ENCODE measurements at places on chromosomes 12 and 14. TPM values are rescaled to one million over a fixed set of nuclear protein-coding genes. Genes with fewer than 3 reads are reported as not detected.

GRCh38 chr12:64099397-64099796, 122.7 kb downstream of the KICS2 start:
- no peak for DNase-seq

The PSMB11 gene
- total RNA-seq: not detected

DNA sequence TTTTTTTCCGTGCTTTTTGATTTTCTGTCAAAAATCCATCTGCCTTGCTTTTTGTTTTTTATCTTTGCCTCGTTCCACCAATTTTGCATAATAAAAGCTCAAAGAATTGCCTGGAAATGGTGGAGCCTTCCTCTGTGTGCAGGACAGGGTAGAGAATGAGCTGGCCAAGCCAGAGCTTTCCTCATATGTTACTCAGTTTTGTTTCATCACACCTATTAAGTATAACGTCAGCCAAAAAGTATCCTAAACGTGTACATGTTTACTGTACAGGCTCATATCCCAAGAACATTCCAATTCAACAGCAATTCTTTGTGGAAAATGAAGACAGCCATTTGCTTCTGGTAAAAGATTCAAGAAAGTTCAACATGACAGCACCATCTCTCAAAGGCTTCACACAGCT, 191.2 kb upstream of the LMNTD1 start:
- DNase-seq: no peak

DNA sequence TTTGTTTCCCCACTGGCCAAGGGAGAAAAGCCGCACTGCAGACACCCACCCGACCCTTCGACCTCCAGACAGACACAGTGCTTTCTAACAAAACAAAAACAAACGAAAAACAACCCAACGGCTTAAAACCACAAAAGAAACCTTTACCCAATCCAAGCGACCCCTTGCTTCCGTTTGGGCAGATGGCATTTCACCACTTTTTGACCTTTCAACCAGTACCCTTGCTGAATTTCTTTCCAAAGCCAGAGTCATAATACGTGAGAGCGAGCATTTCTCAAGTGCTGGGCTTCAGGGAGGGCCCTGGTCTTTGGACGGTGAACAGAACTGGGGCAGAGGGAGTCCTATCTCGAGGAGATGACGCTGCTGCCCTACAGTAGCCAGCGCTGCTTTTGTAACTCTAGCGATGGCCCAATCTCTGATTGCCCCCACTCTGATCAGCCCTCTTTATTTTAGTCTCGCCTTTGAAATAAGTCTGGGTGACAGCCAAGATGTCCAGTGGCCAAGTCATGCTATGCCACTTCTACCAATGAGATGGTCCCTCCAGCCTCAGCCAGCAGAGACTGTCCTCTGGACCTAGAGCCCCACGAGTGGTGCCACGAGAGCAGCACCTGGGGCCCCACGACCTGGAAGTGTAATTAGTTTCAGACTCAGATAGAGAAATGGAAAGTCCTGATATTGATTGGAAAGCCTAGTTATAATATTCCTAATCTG, 21.9 kb upstream of the ADIPOR2 start:
- DNase-seq: no peak

The ACSM4 gene
- total RNA-seq: not detected

The PPFIBP1 gene
- 105 TPM for total RNA-seq

GRCh38 chr12:106247674-106248311, at the start of gene CKAP4:
Gene CKAP4 (minus strand): TSS chr12:106248020. CDS start chr12:106247851, 169 bp downstream.
- peak; percentile 93 for DNase-seq

DNA sequence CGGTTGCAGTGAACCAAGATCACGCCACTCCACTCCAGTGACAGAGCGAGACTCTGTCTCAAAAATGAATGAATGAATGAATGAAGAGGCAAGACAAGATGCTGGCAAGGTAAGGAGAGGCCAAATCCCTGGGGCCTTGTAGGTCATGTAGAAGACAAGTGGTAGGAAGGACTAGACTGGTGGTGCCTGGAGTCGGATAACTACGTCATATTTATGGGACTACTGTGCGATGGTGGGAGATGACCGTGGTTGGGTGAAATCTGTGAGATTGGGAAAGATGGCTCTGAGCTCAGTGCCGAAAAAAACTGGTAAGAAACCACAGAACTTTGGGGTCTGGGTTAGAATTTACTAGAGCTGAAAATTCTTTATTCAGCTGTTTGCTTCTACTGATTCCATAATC, 50.6 kb downstream of the HELB start:
- no peak for DNase-seq

DNA sequence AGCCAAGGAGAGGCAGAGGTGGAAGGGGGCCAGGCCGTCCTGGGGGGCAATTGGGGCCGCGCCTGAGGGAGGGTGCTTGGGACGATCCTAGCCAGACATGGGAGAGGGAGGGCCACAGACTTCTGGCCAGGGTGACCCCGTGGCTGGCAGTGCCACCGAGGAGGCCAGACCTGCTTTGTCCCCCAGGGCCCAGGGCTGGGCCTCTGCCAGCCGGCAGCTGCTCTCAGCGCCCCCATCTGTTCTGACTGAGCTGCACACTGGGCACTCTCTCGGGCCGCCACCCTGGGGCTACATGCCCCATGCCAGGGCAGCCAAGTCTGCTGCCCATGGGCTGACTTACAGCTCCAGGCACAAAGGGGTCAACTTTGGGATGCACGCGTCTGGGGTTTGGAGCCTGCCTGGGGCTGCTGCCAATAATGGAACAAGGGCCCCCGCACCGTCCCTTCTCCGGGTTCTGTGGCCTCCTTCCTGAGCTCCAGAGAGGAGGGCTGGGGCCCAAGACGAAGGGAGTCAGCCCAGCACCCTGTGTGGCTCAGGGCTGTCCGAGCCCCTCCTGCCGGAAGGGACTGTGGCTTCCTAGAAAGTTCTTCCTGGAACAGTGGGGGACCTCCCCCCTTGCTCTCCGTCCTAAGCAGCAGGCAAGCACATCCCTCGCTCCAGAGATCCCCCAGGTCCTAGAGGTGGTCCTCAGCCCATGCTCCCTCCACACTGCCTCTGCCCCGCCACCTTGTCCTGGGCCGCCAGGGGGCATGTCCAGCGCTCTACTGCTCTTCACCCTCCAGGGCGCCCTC, 1.1 kb downstream of the ADSS1 start:
- no peak for DNase-seq

The CBLN3 gene
- 3.5 TPM for total RNA-seq

DNA sequence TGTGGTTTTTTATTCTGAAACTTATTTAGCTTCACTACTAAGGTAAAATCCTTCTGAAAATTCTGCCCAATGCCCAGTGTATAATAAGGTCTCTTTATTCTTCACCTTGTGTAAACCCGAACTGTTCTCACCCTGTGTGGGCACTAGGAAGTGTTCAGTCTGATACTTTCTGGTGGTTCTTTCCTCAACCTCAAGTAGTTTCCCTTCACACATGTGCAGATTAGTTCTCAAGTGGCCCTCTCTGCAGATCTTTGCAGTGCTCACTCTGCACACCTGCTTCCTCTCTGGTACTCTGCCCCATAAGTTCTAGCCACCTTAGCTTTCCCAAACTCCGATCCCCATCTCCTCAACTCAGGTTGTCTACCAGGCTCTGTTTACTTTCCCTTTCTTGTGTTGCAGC, 61.6 kb downstream of the RAD51B start:
- no peak for DNase-seq

- DNase-seq: peak; percentile 51
These were observed 7.8 kb downstream of the PGF start for GRCh38 chr14:74947353-74948227.

DNA sequence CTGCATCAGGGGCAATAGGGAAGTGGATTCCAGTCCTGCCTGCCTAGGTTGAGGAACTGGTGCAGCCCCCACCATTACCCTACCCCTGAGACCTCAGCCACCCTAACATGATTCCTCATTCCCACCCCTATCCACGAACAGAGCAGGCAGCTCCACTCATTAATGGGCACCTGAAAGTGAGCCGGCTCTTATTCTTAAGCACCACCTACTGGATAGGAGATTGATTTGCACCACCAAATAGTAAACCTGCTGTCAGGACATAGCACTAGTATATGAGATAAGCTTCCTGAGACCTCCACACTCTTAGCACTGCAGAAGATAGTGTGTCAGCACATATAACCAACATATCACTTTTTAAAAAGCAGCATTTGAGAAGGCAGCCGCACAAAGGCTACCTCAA, 573.2 kb downstream of the SOX5 start:
- DNase-seq: no peak

The SERPINA12 gene
- total RNA-seq: not detected

DNA sequence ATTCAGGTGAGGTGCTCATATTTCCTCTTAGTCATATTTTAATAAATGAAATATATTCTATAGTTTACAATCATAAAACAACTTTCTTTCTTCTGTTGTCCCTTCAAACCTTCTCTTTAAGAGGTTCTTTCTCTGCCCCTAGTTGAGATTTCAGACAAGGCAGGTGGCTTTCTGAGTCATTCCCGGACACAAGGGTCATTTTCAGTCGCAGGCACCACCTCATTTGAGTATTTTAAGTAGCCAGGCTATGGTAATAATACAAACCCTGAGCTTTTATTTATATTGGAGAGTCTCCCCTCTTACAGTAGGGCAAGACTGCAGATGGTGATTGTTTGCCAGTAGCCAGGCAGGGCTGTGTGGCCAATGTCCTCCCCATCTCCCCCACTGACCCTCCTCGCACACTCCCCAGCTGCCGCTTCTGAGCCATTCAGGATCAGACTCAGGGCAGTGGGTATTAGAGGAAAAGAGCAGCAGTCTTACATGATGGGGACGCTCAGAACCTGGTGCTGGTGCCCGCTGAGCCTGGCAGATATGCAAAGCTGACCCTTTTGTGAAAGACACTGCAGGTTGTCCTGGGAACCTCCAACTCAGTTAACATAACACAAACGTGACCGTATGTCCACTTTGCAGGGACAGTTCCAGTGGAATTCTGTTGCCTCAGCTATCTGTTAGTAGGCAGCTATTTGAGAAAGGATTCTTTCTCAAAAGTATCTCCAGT, 101.1 kb upstream of the BCL2L14 start:
- DNase-seq: no peak

DNA sequence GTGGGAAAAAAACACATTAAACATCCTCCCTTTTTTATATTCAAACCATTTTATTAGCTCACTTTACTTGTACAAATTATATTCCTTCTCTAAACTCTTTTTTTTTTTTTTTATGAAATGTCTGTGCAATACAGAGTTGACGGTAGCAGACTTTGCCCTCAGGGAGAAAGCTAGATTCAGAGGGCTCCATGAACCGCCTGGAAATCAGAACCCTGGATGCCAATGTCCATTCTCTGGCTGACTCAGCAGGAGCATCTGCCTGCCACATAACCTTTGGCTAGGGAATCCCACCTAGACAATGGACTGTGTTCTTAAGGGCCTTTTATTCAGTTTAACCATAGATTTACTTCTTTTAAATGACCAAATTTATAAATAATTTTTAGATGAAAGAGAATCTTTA, 467.0 kb downstream of the MDGA2 start:
- DNase-seq: no peak

DNA sequence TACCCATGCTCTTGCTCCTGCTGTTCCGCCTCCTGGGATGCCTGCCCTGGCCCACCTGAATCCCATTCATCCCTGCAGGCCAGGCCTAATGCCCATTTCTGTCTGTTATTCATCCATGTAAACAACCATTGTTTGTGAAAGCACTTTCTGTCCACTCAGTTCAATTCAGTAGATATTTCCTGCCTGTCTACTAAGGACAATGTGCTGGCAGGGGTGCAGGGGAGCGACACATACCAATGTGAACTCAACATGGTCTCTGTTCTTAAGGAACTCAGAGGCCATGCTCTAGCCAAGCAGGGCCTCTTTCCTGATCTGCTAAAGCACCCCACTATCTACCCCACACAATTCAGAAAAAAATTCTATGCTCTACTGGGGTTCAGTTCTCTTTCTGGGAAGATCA, 88.5 kb upstream of the ZFP36L1 start:
- DNase-seq: no peak

The KCNC2 gene
- total RNA-seq: not detected

The GALNT9 gene
- not detected for total RNA-seq

The NR1H4 gene
- not detected for total RNA-seq

The AHNAK2 gene
- 242 TPM for total RNA-seq

GRCh38 chr14:56394826-56395530, 184.6 kb upstream of the TMEM260 start:
- no peak for DNase-seq

The EPS8 gene
- total RNA-seq: 144 TPM

The UNC119B gene
- 20.6 TPM for total RNA-seq

- peak; percentile 89 for DNase-seq
These were observed 43.5 kb downstream of the DNAI7 start for GRCh38 chr12:25151476-25151875.

GRCh38 chr14:92719421-92719820, 29.0 kb downstream of the LGMN start:
- no peak for DNase-seq

The LRRC10 gene
- not detected for total RNA-seq

DNA sequence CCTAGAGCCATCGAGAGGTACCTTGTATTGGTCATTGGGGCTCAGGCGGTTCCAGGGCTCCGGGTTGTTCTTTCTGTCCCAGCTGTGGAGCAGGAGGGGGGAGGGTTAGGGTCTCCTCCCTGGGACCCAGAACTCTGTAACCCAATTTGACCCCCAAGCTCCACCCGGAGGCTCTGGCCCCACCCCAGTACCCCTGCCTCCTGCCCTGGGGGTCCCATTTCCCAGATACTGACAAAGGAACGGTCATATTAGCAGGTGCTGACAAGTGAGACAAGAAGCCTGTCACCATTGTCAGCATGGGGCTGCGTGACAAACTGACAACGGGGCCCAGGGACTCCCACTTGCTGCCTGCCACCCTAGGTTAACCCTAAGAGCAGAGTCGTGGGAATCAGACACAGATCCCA, 6.2 kb downstream of the SHMT2 start:
- DNase-seq: no peak

The GPR65 gene
- 2.0 TPM for total RNA-seq

DNA sequence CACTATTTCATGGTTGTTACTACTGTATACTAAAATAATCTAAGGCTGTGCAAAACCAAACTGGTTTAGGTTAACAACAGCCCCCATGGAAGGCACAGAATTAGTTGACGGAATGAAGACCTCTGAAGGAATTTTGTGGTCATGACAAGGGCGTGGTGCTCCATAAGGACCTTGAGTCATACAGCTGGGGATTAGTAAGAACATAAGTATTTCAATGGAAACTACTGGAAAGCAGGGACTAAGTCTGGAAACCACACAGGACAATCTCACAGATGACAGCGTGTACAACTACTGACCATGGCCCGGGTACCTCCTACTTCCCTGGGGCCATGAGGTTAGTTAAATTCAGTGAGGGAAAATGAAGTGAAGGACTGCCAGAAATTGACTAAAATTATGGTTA, 98.5 kb upstream of the PLEKHA5 start:
- DNase-seq: no peak
